CD4-positive, alpha-beta T cell treated with Interleukin-6 at 100 ng/mL for 8 hours (primary cell): ENCODE measurements at places on chromosomes 2 and 18.

- no peak for DNase-seq
Observed at GRCh38 chr2:176680916-176681516, 411.8 kb downstream of the MTX2 start.

- DNase-seq = no peak
Observed at GRCh38 chr2:50443288-50443687, 588.6 kb downstream of the NRXN1 start.

- DNase-seq = no peak
Observed at GRCh38 chr2:69177785-69178636, 165.0 kb downstream of the ANTXR1 start.

- DNase-seq = no peak
Observed at GRCh38 chr2:75480971-75481836, 79.5 kb downstream of the EVA1A start.

GRCh38 chr2:174535757-174536703 lies 49.2 kb upstream of the GPR155 start:
- no peak for DNase-seq

DNA sequence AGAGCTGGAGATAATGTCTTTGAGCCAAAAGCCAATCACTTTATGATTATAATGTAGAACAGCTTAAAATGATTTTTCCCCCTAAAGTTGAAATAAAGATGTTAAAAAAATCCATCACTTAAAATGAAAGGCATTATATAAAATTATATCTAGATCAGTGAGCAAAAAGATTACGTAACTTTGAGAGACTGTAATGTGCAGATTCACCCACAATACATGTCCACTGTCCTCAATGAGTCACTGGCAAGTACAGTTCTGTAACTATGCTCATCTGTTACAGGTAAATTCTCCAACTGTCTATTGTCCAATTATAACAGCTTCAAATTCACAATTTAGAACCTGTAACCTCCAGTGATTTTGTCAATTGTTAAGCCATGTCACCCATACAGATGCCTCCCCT lies 19.0 kb downstream of the FAM161A start:
- no peak for DNase-seq

DNA sequence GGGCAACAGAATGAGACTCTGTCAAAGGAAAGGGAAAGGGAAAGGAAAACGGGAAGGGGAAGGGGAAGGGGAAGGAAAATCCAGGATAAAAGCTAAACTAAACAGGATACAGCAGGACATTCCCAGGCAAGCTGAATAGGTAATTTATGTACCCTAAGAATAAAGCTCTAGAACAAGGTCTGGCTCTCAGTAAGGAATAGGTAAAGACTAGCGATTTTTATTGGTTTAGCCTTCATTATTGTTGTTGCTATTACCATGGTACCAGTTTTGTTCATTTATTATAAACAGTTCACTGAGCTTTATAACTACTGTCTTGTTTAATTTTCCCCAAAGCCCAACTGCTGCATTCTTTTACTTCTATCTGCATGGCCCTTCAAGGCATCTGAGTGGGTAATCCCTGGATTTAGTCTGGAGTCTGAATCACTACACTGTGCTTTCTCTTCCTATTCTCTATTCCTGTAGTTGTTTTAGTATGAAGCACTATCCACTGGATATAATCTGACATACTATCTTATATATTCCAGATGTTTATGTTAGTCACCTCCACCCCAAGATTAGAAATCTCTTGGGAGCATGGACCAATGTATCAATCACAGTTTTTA lies 127.1 kb upstream of the TANK start:
- no peak for DNase-seq

DNA sequence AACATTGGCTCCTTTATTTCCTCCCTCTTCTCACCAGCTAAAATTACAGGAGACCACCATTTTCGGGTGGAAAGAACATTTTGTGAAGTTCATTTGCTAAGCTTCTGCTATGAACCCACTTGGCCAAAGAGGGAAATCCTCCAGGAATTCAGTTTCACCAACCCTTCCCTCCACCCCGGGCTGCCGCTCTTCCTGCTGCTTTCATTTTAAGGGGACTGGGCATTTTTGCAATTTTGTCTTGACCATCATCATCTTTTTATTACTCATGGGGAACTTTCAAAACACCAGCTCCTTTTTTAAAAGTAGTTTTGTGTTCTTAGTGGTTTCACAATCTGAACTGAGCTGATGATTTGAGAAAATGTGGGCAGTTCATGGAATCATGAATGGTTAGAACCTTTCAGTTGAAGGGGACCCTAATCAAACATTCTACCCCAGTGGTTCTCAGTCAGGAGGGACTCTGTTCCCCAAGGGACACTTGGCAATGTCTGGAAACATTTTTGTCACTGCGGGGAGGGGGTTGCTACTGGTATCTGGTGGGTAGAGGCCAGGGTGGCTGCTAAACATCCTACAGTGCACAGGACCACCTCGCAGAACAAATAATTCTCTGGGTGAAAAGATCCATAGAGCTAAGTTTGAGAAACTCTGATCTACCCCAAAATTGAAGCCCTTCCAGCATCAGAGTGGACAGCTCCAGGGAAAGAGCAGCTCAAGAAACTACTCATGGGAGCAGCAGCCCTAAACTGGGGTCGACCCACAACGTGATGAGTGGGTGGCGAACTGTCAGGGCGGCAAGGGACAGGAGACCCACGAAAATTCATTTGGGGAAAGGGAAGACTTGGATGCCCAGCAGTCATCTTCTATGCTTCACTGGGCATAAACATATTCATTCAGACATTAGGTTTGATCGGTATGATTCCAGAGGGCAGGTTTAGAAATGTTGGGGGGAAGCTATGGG lies 92.9 kb downstream of the ACKR3 start:
- no peak for DNase-seq

- no peak for DNase-seq
Observed at GRCh38 chr2:177753682-177754491, 318.7 kb downstream of the PDE11A start.

DNA sequence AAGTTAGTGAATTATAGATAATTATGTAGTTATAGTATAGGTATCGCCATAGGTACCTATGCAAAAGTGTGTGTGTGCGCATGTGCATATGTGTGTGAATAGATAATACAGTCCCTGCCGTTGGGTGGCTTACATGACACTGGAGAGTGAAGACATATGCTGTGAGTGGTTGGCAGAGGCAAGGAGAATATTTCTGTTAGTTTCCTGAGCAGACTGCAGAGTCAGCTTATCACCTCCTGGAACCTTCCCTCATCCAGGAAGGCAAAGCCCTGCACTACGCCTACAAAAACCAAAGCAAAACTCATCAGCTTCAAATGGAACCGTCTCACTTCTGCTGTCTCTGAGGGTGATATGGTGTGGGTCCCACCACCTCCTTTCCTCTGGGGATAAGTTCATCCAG lies 181.9 kb downstream of the LRRTM1 start:
- DNase-seq = no peak

GRCh38 chr2:219551441-219552381 lies 7.9 kb downstream of the TMEM198 start:
- no peak for DNase-seq
